Activated CD4-positive, alpha-beta memory T cell treated with anti-CD3 and anti-CD28 coated beads for 36 hours (primary cell): ENCODE measurements at places on chromosomes 6 and 20. TPM values are rescaled to one million over a fixed set of nuclear protein-coding genes. Genes with fewer than 3 reads are reported as not detected.

Gene PBOV1
- total RNA-seq, result not detected

Gene TLDC2
- not detected for total RNA-seq

Gene PKIB
- 0.48 TPM for total RNA-seq

Gene ATP6V1G2
- total RNA-seq, result 1.6 TPM

Gene FYN
- 365 TPM for total RNA-seq

Gene AIF1
- total RNA-seq, result 29.0 TPM

Gene SLC32A1
- total RNA-seq, result not detected

Gene RHAG
- not detected for total RNA-seq

Gene USP49
- total RNA-seq, result 6.1 TPM

Gene KCNK15
- total RNA-seq, result 0.77 TPM

Gene PTCHD4
- total RNA-seq, result not detected

Gene TFAP2D
- not detected for total RNA-seq

Gene PROCR
- total RNA-seq, result 1.1 TPM

Gene PTPN1
- 80.6 TPM for total RNA-seq
